Right cardiac atrium (tissue), 5 donors: ENCODE measurements at places on chromosomes 11 and 22.

DNA sequence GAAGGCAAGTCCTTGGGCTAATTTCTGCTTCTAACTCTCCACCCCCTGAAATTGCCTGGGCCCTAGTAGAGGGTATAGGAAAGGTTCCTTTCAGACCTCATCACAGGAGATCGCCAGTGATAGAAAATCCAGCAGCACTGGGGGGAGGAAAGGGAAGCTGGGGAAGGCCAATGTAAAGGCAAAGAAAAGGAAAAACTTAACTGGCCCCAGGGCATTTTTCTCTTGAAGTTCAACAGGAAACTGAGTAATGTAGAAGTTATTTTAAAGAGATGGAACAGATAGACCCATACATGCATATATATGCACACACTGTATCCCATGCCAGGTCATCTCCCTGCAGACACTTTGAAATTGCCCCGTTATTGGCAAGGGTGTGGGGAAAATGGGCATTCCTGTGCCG is 134.0 kb downstream of the TRIM44 start:
- no peak for DNase-seq

- DNase-seq, result no peak
Observed at GRCh38 chr11:59208956-59209355, 3.8 kb downstream of the MPEG1 start.

- no peak for DNase-seq
Observed at GRCh38 chr11:31141789-31142188, 227.8 kb downstream of the DCDC1 start.

- DNase-seq, result no peak
Observed at GRCh38 chr11:112439614-112440013, 179.0 kb upstream of the PLET1 start.

DNA sequence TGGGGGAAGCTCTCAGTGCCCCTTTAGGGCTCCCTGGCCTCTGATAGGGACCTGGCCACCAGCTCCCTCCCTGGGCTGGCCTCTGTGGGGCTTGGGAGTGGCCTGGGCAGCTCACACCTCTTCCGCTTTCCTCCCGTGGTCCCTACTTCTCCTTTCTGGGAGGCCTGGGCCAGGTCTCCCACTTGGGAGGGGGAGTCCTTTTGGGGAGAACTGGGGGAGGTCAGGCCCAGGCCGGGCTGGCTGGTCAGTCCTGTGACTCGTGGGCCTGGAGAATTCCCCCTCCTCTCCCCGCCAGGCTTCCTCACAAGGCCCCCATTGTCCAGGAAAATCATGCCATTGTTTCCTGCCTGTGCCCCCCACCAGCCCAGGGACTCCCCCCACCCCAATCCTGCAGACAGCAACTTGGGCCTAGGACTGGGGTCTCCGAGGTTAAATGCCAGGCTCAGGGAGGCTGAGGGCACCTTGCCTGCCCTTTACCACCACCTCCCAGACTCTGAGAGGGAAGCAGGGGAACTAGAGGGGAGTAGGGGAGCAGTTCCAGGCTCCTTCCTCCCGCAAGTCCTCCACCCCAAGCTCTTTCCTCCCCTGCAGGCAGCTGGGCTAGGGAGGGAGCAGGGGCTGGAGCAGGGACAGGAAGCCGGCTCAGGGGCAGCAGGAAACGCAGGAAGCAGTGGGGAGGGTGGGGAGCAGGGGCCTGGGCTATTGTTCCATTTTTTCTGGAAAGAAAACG is 2.8 kb downstream of the MAP3K11 start:
- DNase-seq, result peak; percentile 76
